Endodermal cell (in vitro differentiated cells): ENCODE measurements at places on chromosomes 11 and 22. TPM values are rescaled to one million over a fixed set of nuclear protein-coding genes. Genes with fewer than 3 reads are reported as not detected.

- peak; percentile 9 for DNase-seq
Measured at GRCh38 chr11:15194671-15195415, 80.1 kb downstream of the INSC start.

- no peak for DNase-seq
Measured at GRCh38 chr22:20025401-20026203, 4.7 kb downstream of the TANGO2 start.

The IFITM10 gene
- total RNA-seq = 0.31 to 1.9 TPM (median 0.75 TPM) in 3 replicates

- no peak for DNase-seq
Measured at GRCh38 chr22:45198463-45198795, 34.7 kb downstream of the NUP50 start.

- DNase-seq = no peak
Measured at GRCh38 chr11:93188726-93189125, 9.1 kb downstream of the SLC36A4 start.

DNA sequence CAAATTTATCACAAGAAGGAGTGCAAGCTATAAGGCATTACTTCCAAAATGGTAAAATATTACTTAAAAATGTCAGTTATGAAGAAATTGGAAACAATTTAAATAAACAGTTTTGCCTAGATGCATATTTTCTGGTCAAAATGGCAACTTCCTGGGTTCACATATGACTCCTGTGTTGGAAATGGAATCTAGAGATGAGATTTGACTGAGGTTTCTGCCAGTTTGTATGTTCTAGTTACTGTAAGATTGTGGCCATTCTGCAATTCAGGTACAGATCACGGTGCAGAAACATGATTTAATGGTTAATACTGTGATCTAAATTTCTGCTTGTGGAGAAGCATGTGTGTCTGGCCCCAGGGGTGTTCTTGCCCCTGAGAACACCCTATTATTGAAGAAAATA lies 3.4 kb upstream of the OR4C6 start:
- DNase-seq = no peak

DNA sequence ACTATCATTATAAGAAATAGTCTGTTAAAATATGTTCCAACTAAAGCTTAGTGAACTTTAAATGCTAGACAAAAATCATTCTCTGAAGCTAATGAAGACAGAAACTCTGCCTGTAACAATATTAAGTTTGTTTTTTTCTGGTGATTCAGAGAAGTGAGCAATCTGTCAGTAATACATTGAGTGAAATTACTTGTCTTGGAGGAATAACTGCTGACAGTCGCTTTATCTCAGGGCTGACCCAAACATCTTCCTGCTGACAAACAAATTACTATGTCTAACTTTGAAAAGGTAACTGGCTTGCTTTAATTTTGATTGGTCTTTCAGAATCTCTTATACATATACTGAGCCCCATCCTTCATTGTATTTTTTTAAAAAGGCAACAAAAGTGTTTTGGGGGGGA lies 264.5 kb downstream of the SOX6 start:
- DNase-seq = no peak
